Amygdala (tissue), 56 donors: ENCODE measurements at places on chromosomes 5 and 9.

- DNase-seq: no peak
These were observed 7.4 kb downstream of the DMRTA1 start for GRCh38 chr9:22454016-22454415.

- no peak for DNase-seq
These were observed 351.4 kb upstream of the FTMT start for GRCh38 chr5:121500310-121500709.

DNA sequence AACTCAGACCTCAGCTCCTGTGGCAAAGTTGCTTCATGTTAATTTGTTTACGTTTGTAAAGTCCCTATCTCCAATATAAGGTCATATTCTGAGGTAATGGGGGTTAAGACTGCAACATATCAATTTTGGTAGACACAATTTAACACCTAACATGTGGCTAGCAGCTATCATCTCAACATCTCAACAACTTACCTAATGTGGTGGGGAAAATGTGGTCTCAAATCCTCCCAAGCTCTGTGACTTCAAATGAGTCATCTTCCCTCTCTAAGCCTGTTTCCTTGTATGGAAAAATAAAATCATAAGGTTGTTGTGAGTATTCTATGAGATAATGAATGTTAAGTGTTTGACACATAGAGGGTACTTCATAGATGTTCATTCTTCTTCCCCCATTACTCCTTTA lies 443.3 kb downstream of the CDK5RAP2 start:
- no peak for DNase-seq

GRCh38 chr5:4640795-4641194 lies 499.3 kb upstream of the ADAMTS16 start:
- DNase-seq: no peak

GRCh38 chr5:95178046-95178651 lies 106.7 kb downstream of the MCTP1 start:
- no peak for DNase-seq

DNA sequence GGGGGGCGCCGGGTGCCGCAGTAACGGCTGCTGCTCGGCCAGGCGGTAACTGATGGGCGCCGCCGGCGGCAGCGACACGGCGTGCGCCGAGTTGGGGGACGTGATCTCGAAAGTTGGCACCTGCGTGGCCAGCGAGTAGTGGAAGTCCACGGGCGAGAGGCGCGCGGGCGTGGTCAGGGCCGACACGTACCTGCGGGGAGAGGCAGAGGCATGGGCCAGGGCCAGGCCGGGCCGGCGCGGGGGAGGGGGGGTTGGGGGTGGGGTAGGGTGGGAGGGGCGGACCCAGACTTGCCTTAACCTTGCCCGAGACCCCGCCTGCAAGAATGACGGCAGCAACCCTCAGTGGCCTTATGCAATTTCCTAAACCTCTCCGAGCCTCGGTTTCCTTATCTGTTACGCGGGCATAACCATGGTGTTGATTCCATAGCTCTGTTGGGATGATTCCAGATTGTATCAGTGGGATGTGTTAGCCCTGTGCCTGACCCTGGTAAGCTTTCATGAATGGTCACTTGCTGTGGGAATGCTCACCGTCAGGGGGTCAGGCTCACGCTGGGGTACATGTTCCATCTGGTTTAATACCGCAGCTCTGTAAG lies 53.0 kb downstream of the PSD2 start:
- DNase-seq: no peak

GRCh38 chr5:19910136-19910535 lies 77.9 kb downstream of the CDH18 start:
- no peak for DNase-seq

GRCh38 chr5:61878471-61878870 lies 427.5 kb upstream of the KIF2A start:
- no peak for DNase-seq

- no peak for DNase-seq
These were observed 193.1 kb upstream of the PDE4D start for GRCh38 chr5:60086583-60086982.

DNA sequence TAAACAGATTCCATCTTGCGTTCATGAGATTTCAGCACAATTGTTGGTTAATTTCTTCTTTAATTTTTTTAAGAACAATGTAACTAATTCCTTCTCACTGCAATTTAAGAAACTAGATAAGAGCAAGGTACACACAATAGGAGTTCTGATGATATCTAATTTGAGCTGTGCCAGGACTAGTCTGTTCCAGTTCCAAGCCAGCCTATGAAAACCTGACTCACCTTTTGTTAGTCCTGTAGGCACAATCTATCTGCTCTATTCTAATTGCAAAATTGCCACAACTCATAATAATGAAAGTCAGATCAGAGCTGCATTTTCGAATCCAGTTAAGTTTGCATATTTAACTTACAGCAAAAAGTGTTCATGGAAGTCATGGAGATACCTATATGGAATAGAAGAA lies 494.1 kb upstream of the TUSC1 start:
- no peak for DNase-seq

- DNase-seq: no peak
These were observed 173.6 kb downstream of the FANCC start for GRCh38 chr9:95143591-95144561.

- no peak for DNase-seq
These were observed 24.8 kb downstream of the STX17 start for GRCh38 chr9:99931155-99931840.

DNA sequence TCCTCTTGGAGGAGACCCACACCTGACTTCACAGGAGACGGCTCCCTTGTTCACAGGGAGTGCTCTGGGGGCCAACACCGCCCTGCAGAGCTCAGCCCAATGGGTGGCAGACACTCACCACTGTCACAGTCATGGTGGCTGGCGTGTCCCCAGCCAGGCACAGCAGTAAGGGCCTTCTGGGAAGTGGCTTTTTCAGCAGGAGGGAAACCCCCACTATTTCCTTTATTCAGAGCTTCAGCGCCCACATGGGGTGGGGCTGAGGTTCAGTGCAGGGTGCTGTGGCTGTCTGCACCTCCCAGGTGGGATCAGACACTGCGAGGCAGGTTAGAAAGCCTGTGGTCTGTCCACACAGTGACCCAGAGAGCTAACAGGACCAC lies 3.6 kb upstream of the SNAPC4 start:
- DNase-seq: no peak

DNA sequence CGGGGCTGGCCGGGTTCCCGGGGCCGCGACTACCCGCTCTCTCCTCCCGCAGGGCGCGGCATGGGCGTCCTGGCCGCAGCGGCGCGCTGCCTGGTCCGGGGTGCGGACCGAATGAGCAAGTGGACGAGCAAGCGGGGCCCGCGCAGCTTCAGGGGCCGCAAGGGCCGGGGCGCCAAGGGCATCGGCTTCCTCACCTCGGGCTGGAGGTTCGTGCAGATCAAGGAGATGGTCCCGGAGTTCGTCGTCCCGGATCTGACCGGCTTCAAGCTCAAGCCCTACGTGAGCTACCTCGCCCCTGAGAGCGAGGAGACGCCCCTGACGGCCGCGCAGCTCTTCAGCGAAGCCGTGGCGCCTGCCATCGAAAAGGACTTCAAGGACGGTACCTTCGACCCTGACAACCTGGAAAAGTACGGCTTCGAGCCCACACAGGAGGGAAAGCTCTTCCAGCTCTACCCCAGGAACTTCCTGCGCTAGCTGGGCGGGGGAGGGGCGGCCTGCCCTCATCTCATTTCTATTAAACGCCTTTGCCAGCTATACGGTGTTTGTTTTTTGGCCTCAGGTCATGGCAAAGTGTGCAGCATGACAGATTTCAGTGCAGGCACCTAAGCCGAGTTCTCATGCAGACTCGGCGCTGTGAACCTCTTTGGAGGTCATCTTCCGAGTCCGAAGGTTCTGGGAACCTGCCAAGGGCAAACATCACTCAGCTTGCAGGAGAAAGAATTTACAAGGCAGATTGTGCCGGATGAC lies 516 bp downstream of the MRPL41 start:
- DNase-seq: no peak

GRCh38 chr5:133072021-133072420 lies 20.2 kb downstream of the HSPA4 start:
- no peak for DNase-seq

DNA sequence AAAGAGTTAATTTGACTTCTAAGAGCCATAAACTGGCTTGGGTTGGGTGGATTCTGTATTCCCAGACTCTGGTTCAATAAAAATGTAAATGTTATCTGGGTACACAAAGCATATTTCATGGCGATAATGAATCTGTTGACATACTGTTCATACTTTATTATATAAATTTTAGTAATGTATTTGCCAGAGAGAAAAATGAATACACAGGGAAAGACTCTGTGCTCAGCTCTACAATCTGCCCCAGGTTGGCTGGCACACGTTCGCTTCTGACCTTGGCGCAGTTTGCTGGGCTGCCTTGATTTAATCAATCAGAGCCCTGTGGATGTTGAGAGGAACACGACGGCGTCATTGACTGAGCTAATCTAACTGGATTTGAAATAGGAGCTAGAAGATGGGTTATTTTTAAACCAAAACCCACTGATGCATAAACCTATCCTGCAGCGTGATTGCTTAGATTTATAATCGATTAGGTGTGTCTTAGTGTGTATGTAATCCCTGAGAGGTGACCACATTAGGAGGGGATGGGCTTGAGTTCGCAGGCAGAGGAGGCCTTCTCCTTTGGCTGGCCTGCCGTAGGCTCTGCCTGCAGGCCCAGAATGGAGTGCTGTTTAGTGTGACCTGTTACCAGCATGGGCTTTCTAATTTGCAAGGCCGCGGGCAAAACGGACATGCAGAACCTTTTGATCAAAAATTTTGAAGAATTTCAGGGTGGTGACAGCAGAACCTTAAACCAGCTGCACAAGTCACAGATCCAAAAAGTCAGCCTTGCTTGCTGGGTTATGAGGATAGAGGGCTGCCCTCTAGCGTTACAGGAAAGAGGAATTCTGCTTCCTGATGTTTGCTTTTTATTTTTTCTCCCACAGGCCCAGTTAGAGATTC lies 3.9 kb upstream of the ADCY2 start:
- no peak for DNase-seq

- DNase-seq: no peak
These were observed 33.8 kb upstream of the LAMC3 start for GRCh38 chr9:130975156-130975555.

DNA sequence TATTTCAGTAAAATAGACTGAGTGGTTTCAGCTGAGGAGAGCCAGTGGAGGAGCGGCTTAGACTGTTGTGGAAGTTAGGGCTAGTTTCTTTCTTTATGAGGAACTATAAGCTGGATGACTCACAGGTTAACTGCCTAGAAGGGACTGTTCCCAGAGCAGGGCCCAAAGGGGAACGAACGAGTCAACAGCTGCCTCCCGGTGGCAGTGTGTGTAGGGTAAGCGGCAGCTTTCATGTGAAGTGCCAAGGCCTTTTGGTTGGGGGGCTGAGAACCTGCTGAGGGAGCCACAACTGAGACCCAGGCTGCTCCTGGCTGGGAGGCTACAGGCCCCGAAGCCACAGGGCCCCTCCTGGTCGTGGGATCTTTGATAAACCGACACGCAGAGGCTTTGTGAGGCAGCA lies 7.0 kb downstream of the SQSTM1 start:
- no peak for DNase-seq

GRCh38 chr9:88236511-88237478 lies 98.5 kb upstream of the SPATA31C2 start:
- DNase-seq: peak; percentile 36

GRCh38 chr5:100761192-100761591 lies 141.9 kb downstream of the ST8SIA4 start:
- DNase-seq: no peak

DNA sequence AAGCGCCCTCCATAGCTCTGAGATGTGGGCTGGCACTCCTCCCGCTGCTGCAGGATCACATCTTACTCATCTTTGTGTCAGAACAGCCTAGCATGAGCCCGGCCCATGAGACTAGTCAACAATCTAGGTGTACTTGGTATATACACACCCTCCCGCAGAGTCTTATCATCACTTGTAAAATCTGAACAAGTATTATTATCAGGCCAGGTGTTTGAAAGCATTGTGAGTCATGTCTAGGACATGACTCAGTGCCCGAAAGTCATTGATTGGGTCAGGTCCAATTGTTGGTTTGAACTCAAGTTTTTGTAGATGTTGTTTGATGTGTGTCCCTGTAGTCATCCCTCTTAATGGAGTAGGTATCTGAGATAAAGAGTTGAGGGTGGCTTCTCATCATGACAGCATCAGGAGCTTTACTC lies 108.7 kb downstream of the CFAP90 start:
- DNase-seq: no peak

DNA sequence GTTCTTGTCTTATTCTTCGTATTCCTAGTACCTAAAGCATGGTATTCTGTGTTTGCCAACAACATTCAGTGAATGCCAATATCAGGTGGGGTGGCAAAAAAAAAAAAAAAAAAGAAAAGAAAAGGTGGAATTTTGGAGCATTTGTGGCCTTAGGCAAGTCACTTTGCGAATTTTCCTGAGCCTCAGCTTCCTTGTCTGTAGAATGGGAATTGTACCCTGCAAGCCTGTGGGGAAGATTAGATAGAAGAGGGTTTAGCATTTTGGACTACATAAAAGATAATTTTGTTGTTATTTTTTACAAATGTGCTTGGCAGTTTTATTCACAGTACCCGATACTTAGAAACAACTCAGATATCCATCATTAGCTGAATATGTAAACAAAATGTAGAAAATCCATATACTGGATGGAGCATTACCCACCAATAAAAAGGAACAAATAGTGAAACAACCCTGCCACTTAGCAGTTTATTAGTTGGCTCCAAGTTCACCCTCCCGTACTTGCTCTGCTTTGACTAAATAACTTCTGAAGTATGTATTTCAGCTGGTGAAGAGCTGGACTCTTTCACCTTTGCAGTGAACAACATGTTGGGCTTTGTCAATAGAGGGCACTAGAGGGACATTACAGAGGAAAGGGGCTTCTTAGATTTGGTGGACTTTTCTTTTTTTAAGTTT lies 13.6 kb downstream of the UBE2D2 start:
- no peak for DNase-seq

- no peak for DNase-seq
These were observed 41.7 kb upstream of the CEP72 start for GRCh38 chr5:570446-570845.

DNA sequence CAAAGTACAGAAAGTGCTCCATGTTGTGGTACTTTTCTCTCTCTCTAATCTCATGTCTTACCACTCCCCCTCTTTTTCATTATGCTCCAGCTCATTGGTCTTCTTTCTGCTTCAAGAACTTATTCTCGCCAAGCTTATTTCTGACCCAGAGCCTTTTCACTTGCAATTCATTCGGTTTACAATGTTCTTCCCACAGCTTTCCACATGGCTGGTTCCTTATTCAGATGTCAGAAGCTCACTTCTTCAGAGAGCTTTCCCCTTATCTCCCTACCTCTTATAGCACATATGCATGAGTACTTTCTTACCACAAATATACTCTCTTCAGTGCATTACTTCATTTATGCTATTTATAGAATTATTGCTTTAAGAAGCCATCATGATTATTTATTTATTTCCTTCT lies 338.8 kb upstream of the ATP10B start:
- no peak for DNase-seq

DNA sequence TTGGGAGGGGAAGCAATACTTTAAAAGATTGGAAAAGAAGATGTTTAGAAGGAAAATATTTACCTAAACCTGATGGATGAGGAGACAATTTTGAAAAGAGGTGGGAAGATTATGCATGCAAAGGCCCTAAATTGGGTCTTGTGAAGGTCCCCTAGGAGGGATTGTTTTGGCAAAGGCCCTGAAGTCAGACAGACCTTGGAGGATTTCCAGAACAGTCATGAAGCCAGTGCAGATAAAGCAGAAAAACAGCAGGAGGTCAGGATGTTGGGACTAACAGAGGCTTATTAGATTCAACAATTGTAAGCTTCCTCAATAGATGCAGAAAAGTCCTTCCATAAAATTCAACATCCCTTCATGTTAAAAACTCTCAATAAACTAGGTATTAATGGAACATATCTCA lies 361.0 kb upstream of the CDH6 start:
- no peak for DNase-seq
